IPS DF 6.9 (cell line): ENCODE measurements at places on chromosomes 3 and 15.

DNA sequence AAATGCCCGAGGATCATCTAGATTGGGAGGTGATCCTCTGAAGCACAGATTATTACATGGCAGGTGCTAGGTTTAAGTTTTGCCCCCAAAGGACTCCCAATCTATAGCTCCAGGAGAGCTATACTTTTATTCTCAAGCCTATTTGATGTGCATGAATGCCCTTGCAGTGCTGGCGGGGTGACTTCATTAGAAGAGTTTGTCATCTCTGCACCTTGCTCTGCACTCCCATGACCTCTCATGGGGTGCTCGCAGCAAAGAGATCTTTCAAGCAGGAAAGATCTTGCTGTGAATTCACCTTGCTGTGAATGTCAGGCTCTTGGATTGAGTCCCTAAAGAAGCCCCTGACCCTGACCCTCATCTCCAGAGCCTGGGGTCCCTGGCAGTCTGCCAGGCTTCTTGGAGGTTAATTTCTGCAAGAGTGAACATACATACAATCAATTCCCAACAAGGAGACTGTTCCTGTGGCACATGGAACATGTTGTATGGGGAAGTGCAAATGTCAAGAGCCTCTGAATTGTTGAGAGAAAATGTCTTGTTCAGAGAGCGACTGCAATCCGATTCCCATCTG is 45.9 kb downstream of the FAM43A start:
- no peak for DNase-seq

DNA sequence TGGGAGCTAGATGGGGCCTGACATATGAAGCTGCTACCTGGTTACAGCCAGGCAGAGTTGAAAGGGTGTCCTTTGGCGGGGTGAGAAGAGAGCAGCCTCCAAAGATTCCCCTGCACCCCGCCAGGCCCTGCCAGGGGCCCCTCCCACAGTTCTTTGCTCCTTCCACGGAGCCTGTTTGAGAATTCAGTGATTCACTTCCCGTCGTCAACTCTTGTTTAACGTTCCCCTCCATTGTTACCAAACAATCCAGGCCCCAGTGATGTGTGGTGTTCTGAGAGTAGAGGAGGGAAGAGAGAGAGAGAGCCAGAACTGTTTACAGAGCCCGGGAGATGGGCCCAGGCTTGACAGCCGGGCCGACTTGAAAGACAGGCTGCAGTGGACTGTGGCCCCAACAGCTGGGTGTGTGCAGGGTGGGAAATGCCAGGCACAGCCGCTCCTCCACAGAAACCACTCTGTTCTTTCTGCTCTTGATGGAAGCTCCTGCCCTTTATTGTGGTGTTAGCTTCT is 81.5 kb downstream of the SMAD3 start:
- no peak for DNase-seq

DNA sequence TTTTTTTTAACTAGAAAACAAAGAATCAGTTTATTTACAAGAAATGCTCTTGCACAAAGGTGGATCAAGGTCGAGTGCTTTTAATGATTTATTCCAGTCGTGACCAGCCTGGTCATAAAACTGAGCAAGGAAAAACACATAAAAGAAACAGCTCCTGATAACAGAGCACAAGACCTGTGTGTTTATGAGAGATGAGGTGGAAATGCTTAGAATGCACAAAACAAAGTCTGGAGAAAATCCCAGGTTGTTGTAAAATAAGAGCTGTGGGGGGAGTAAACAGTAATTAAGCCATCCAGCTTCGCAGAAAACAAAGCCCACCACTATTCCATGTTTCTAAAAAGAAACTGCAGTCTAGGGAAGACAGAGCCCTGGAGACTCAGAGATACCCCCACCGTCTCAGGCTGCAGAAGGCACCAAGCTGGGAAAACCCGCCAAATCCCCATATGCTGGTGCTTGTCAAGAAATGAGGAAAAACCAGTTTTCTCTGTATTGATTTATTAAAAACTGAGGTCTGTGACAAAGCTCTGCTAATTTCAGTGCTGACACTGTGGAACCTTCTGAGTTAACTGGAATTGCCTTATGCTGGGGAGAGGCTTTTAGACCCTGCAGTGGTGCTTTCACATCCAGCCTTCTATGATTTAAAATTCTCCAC is 139.3 kb downstream of the ADAMTS17 start:
- DNase-seq: no peak

- no peak for DNase-seq
Observed at GRCh38 chr3:34351882-34352777, 553.7 kb downstream of the PDCD6IP start.

GRCh38 chr3:20573175-20573574 is 387.2 kb upstream of the SGO1 start:
- DNase-seq: no peak

GRCh38 chr3:103818800-103819199 is 1384.0 kb downstream of the ZPLD1 start:
- DNase-seq: no peak

- no peak for DNase-seq
Observed at GRCh38 chr15:50653156-50653743, 33.3 kb downstream of the TRPM7 start.

DNA sequence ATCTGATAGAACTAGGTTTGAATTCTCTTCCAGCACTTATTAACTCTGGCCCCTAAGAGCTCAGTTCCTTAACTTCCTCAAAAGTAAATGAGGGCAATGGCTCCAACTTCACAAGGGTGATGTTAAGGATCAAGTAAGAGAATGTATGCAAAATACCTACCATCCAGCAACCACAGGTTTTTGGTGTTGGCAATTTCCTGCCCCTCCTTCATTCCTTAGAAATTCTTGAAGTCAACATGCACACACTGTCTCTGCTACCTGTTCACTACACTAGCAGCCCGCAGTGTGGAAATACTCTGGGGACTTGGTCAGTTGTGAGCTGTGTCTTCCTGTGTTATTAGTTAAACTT is 5.0 kb downstream of the ZBED2 start:
- DNase-seq: no peak
